Activated T-cell treated with anti-CD3 and anti-CD28 coated beads, Interleukin-2, amount 50 U/mL, for 72 hours (primary cell): ENCODE measurements at places on chromosomes 3 and 15. TPM values are rescaled to one million over a fixed set of nuclear protein-coding genes. Genes with fewer than 3 reads are reported as not detected.

Gene OXTR
- total RNA-seq, result 1.5 TPM

Gene ZBTB20
- 19.8 TPM for total RNA-seq

Gene CILP
- total RNA-seq, result not detected

Gene TRANK1
- 25.8 TPM for total RNA-seq

DNA sequence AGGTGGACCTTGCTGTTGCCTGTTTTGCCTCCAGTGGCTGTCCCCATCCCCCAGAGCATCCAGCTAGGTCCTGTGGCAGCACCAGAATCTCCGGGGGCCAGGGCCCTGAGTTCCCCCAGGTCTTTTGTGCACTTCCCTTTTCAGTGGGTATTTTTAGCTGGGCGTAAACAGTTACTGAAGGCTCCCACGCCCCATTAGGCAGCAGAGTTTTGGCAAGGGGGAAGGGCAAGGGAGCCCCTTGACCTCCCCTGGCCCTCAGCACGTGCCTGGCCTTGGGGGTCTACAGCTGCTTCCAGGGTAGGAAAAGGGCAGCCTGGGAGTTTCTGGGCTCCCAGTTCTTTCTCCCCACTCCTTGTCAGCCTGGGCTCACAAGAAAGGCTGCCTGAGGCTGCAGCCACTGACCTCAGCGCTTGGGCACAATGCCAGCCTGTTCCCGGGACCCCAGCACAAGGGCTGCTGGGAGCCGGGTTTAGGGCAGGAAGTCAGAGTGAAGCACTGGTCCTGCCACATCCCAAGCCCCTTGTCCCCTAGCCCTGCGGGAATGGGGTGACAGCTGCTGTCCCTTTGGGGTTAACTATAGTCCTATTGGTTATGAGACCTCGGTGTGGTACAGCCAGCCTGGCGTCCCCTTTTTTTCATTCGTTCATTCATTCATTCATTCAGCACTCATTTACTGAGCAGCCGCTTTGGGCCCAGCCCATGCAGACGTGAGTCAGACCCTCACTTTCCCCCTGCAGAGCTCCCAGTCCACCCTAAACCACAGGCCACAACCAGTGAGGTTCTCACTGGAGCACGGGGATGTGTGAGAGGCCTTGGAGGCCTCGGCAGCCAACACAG is 8.4 kb downstream of the CSK start:
- peak; percentile 74 for DNase-seq
- H3K36me3 ChIP-seq, result peaks cover 4% of the 10 kb centered on the region
- H3K4me3 ChIP-seq, result peak overlapping the region; percentile 90
- no peaks in the 10 kb centered on the region for H3K27me3 ChIP-seq
- peak overlapping the region; percentile 90 for H3K27ac ChIP-seq
- H3K4me1 ChIP-seq, result peaks cover 93% of the 10 kb centered on the region

- H3K4me1 ChIP-seq, result no peaks in the 10 kb centered on the region
- DNase-seq, result no peak
- H3K36me3 ChIP-seq, result no peaks in the 10 kb centered on the region
- no peak overlapping the region for H3K4me3 ChIP-seq
- H3K27me3 ChIP-seq, result peaks cover 12% of the 10 kb centered on the region
Measured at GRCh38 chr15:33807665-33808064, 160.6 kb upstream of the CHRM5 start.

- H3K36me3 ChIP-seq, result no peaks in the 10 kb centered on the region
- no peaks in the 10 kb centered on the region for H3K27me3 ChIP-seq
- no peak overlapping the region for H3K27ac ChIP-seq
- no peaks in the 10 kb centered on the region for H3K4me1 ChIP-seq
Measured at GRCh38 chr15:57352535-57353316, 23.6 kb upstream of the CGNL1 start.

GRCh38 chr3:192861972-192862371 is 55.7 kb downstream of the MB21D2 start:
- no peak overlapping the region for H3K27ac ChIP-seq
- H3K27me3 ChIP-seq, result peaks cover 16% of the 10 kb centered on the region
- no peak for DNase-seq
- peaks cover 41% of the 10 kb centered on the region for H3K4me1 ChIP-seq

DNA sequence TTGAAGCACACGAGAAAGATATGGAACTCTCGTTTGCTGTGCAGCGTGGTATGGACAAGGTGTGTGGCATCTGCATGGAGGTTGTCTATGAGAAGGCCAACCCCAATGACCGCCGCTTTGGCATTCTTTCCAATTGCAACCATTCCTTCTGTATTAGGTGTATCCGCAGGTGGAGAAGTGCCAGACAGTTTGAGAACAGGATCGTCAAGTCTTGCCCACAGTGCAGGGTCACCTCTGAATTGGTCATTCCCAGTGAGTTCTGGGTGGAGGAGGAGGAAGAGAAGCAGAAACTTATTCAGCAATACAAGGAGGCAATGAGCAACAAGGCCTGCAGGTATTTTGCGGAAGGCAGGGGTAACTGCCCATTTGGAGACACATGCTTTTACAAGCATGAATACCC is 1.2 kb downstream of the MKRN3 start:
- peak overlapping the region; percentile 51 for H3K4me3 ChIP-seq
- H3K27ac ChIP-seq, result no peak overlapping the region

DNA sequence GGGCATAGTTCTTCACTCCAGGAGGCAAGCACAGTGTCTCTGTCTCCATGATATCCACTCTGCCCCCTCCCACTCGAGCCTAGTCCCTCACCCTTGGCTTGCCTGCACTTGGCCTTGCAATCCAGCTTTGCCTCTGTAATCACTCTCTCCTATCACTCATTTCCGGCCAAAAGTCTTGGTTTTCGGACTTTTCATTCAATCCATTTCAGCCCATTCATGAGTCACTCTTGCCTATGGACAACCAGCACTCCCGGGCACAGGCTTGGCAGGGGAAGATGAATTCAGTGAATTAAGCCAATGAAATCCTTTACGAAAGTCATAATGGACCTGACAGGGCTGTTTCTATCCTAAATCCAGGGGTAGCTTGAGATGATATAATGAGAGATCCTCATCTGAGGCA is 21.7 kb downstream of the DAZL start:
- no peak overlapping the region for H3K4me3 ChIP-seq
- no peak for DNase-seq
- peaks cover 20% of the 10 kb centered on the region for H3K27me3 ChIP-seq
- H3K36me3 ChIP-seq, result no peaks in the 10 kb centered on the region

DNA sequence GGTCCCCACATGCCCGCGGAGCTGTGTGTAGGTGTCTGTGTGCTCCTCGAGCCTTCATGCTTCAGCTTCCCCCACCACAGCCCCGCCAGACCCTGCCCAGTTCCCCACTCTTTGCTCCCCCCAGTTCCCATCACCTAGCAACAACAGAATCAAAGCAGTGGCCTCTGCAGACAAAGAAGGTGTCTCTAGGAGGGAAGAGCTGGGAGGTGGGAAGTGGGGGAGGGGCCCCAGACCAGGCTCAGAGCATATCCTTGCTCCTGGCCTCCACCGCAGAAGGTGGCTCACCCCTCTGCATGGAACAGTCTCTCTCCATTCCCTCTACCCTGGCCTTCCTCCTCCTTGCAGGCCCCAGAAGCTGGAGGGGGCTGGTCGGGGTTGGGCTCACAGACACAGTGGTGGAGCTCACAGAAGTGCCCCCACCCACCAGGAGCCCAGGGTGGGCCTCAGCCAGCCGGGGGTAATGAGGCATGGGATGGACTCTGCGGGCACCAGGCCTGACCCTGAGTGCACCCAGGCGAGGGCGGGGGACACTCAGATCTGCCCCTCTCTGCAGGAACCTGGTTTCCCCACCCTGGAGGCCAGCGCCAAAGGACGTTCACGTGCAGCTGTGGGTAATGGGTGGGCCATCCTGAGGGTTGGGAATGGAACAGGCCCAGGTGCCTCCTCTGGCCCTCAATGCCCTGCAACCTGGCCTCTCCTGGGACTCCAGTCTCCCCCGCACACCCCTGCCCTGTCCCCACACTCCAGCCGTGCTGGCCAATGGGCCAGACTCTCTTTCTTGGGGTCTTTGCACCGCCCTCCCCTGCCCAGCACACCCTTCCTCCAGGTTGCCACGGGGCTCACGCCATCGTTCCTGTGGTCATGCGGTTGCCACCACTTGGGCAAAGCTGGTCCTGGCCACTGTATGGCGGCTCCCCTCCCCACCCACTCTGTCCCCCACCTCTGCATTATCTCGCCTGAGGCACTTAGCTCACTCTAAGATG is 53.4 kb downstream of the TPRA1 start:
- peaks cover 8% of the 10 kb centered on the region for H3K4me1 ChIP-seq
- DNase-seq, result no peak
- no peak overlapping the region for H3K4me3 ChIP-seq
- peaks cover 12% of the 10 kb centered on the region for H3K27me3 ChIP-seq
- no peak overlapping the region for H3K27ac ChIP-seq

DNA sequence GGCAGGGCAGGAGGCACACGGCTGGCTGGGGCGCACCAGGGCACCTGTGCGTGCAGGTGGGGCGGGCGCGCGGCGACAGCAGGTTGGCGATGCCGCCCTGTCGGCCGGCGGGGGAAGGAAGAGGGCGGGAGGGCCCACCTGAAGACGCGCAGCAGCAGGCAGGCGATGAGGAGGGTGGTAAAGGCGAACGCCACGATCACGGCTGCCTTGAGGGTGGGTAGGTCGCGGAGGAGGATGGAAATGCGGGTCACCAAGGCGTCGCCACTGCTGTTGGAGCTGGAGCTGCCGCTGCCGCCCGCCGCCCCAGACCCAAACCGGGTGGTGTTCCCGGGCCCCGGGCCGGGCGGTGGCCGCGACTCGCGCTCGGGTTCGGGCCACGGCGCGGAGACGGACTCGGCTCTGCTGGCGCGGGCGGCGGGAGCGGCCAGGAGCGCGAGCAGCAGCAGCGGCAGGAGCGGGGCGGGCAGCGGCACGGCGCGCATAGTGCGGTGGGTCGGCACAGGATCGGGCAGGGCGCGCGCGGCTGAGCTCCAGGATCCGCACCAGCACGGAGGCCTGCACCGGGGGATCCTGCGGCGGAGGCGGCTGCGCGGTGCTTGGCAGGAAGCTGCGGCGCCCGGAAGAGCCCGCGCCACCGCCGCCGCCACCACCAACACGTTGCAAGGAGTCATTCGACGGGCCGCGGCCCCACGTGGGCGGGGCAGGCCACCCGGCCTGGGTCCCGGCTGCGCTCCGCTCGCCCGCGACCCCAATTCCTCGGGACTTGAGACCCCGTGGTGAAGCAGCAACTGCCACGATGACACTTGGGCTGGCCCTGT is at the start of gene FAM174B:
FAM174B (minus strand) TSS at position 598 of the 818 bp plus-strand sequence.
- peak; percentile 63 for DNase-seq
- no peaks in the 10 kb centered on the region for H3K36me3 ChIP-seq
- H3K4me3 ChIP-seq, result peak within 1 kb of the TSS; percentile 85
- H3K4me1 ChIP-seq, result peaks cover 5% of the 10 kb centered on the region

DNA sequence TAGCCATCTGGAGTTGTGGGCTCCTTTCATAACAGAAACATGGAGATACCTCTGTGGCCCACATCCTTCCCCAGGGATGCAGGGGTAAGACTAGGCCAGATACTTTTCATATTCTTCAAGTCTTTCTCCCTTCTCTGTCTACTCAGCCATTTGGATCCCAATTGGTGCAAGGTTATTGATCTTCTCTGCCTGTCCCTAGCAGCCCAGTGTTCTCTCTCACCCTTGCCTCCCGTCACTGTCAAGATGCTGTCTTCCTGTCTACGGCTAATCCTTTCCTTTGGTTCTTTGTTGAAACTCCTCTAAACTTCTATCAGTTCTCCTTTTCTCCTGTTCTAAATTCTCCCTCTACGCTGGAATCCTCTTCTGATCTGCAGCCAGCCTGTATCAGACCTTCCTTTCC is 51.3 kb downstream of the SENP2 start:
- H3K4me3 ChIP-seq, result no peak overlapping the region
- no peak for DNase-seq
- H3K27me3 ChIP-seq, result no peaks in the 10 kb centered on the region
- no peaks in the 10 kb centered on the region for H3K36me3 ChIP-seq
- H3K27ac ChIP-seq, result no peak overlapping the region

DNA sequence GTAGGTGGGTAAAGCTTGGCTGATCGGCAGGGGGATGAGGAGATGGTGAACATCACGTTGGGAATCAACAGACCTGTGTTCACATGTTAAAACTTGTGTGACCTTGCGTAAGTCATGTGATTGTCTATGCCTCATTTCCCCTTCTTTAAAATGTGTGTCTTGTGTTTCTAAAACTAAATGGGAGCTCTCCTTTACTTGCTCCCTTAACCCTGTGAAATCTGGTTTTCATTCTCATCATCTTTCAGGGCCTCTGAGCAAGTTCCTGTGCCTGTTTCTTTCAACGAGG is 29.7 kb upstream of the IREB2 start:
- no peaks in the 10 kb centered on the region for H3K36me3 ChIP-seq
- no peak overlapping the region for H3K27ac ChIP-seq
- no peak for DNase-seq
- H3K4me3 ChIP-seq, result no peak overlapping the region
- no peaks in the 10 kb centered on the region for H3K4me1 ChIP-seq

- no peak overlapping the region for H3K4me3 ChIP-seq
- H3K36me3 ChIP-seq, result no peaks in the 10 kb centered on the region
- H3K27ac ChIP-seq, result no peak overlapping the region
Measured at GRCh38 chr15:81880314-81880713, 165.5 kb downstream of the MEX3B start.

GRCh38 chr3:45568848-45569762 is 25.4 kb upstream of the LIMD1 start:
- H3K4me3 ChIP-seq, result no peak overlapping the region
- H3K27ac ChIP-seq, result peak overlapping the region; percentile 2
- peaks cover 34% of the 10 kb centered on the region for H3K4me1 ChIP-seq
- peaks cover 6% of the 10 kb centered on the region for H3K27me3 ChIP-seq

DNA sequence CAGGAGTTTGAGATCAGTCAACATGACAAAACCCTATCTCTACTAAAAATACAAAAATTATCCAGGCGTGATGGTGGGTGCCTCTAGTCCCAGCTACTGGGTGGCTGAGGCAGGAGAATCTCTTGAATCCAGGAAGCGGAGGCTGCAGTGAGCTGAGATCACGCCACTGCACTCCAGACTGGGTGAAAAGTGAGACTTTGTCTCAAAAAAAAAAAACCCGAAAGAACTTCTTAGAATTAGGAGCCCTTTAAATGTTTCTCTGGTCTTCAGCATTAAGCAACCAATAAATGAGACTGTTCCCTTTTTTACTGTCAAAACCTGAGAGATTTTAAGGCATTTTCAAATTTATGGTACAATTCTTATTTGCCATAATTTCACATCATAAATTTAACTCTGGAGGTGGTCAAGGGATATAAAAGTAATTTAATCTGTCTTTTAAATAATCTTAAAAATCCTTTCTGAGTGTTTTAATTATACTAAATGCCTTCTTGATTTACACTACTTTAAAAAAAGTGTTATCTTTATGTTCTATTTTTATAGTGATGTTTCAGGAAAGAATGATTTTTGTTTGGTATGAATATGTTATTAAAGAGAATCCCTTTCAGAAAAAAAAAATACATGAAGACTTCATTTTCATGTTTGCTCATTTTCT is 10.1 kb downstream of the PCOLCE2 start:
- H3K4me3 ChIP-seq, result no peak overlapping the region
- H3K27me3 ChIP-seq, result peaks cover 33% of the 10 kb centered on the region
- H3K27ac ChIP-seq, result no peak overlapping the region
- DNase-seq, result no peak
- H3K36me3 ChIP-seq, result no peaks in the 10 kb centered on the region
- H3K4me1 ChIP-seq, result peaks cover 10% of the 10 kb centered on the region

GRCh38 chr3:190224456-190224855 is 97.8 kb downstream of the CLDN1 start:
- no peaks in the 10 kb centered on the region for H3K4me1 ChIP-seq
- no peak overlapping the region for H3K4me3 ChIP-seq
- no peak overlapping the region for H3K27ac ChIP-seq
- H3K27me3 ChIP-seq, result peaks cover 6% of the 10 kb centered on the region
- H3K36me3 ChIP-seq, result peaks cover 2% of the 10 kb centered on the region
- no peak for DNase-seq
